ENCODE measurements at places on chromosomes 2 and 18.

DNA sequence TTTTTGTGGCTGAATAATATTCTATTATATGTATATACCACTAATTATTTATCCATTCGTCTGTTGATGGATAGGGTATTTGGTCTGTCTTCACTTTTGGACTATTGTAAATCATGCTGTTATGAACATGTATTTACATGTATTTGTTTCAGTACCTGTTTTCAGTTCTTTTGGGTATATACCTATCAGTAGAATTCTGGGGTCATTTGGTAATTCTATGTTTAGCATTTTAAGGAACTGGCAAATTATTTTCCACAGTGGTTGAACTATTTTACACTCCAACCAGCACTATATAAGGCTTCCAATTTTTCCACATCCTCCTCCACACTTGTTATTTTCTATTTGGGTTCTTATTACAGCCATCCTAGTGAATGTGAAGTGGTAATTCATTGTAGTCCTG is 12.4 kb upstream of the TANK start:
- no peak for DNase-seq

GRCh38 chr2:168357797-168358472 is 98.1 kb upstream of the CERS6 start:
- DNase-seq = no peak

DNA sequence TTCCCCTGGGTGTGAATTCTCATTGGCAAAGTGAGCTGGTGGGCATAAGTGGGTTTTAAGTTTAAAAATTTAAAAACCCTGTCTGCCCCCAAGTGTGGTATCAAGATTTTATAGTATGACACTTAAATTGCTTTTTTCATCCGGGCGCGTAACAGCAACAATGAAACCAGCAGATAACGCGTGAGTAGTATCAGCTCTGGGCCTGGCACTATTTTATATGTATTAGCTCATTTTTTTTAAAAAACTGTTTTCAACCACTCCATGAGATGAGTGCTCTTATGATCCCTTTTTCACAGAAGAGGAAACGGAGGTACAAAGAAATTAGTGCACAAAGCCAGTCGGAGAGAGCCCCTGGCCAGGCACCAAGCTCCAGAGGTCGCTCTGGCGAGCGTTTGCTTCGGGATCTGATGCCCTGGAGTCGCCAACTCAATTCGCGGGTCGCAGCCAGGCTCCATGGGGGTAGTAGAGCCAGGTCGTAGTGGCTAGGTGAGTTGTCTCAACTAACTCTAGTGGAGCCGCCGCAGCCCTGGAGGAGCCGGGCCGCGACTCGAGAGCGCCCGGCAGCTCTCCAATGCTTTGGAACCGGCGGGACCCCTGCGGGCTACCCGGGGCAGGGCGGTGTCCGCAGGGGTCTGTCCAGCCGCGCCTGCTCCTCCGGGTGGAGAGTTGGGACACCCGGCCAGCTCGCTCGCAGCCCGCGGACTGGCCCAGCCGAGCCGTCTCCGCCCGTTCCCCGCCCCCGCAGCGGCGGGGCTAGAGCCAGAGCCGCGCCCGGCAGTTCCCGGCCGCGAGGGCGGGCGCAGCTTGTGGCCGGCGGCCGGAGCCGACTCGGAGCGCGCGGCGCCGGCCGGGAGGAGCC is at the start of gene IL1R1:
Gene IL1R1, plus strand, starts transcription at position 777 of the 859 bp plus-strand sequence. CDS start 14,979 bp downstream, outside the sequence.
- no peak for DNase-seq

- no peak for DNase-seq
Observed at GRCh38 chr18:74819433-74820059, 221.9 kb downstream of the ZNF407 start.

DNA sequence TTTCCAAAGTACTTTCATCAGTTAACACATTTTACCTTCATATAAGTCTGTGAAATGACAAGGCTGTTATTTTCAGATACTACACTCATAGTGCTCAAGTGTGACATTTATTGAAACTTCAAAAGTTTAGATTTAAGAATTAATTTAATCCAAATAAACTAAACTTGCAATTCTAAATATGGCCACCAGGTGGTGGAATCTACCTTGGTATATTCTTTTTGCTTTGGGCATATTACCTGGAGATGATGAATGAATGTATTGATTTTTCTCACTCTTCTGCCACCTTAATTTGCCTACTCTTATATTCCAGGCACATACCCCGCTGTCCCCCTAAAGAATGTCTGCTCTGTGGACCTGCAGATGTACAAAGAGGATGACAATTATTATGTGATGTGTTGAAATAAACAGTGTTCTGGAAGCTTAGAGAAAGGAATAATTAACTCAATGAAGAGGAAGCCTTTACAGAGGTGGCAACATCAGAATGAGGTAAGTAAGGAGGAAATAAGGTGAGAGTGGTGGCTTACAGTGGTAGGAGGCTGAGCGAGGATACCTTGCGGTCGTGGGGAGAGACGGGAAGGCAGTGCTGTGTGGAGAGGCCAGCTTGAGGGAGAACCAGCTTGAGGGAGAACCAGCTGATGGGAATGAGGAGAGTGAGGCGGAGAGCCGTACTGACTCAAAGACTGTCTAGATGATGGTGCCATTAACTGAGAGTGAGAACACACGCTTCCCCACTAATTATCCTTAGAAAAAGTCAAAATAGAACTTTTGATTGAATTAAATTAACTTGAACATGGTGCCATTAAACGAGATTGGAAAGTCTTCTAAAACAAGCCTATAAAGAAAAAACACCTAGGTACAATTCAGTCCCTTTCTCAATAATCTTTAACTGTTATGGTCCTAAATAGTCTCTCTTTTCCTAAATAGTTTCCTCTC is 179.5 kb downstream of the CELF4 start:
- DNase-seq = no peak
